ENCODE measurements at places on chromosomes 1 and 21. TPM values are rescaled to one million over a fixed set of nuclear protein-coding genes. Genes with fewer than 3 reads are reported as not detected.
A peak's percentile ranks its signal among the peaks of the same experiment; 100 is the strongest.

DNA sequence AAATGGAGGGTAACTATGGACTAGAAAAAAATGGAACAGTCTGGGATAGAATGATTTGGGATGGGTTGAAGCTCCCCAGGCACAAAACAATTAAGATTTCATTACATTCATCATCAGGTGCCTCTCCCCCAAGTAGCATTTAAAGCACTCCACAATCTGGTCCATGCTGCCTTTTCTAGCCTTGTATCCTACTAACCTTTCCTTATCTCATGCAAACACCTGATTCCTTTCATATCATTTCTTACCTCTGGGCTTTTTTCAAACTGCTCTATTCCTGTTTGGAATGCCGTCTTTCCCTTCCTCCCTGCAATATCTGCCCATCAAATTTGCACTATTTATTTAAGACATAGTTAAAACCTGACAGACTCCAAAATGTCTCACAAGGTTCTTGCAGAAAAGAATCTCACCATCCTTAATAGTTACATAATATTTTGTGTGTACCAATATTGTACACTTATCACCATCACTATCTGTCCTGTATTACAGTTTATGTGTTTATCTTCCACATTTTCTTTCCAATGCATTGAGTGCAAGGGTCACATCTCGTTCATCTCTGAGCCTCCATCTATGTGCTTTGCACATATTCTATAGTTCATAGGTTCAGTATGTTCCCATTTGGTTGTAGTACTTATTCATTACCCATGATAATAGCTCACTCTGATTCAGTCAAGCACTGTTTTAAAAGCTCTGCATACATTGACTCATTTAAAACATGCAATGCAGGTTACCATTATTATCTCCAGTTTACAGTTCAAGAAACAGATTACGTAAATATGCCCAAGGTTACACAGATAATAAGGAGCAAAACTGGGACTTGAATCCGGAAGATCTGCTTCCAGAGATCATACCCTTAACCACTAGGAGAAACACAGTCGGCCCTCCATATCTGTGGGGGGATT is 16.1 kb upstream of the SHCBP1L start:
- no peak for DNase-seq

DNA sequence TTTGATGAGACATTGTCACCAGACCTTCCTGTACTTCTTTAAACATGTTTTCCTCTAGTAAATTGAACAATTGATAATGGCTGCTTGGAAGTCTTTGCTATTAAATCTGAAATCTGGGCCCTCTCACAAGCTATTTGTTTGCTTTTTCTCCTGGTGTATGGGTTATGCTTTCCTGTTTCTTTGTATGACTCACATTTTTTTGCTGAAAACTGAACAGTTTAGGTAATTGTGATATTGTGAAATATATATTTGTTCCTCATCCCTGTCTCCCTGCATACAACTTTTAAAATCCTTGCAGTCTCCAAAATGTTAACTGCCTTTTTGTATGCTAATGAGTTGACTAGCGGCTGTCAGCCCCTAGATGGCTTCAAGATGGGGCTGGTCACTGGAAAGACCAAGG is 61.6 kb downstream of the MAP3K21 start:
- no peak for DNase-seq

- DNase-seq = peak; percentile 44
Observed at GRCh38 chr1:231395076-231395997, 26.8 kb downstream of the EGLN1 start.

DNA sequence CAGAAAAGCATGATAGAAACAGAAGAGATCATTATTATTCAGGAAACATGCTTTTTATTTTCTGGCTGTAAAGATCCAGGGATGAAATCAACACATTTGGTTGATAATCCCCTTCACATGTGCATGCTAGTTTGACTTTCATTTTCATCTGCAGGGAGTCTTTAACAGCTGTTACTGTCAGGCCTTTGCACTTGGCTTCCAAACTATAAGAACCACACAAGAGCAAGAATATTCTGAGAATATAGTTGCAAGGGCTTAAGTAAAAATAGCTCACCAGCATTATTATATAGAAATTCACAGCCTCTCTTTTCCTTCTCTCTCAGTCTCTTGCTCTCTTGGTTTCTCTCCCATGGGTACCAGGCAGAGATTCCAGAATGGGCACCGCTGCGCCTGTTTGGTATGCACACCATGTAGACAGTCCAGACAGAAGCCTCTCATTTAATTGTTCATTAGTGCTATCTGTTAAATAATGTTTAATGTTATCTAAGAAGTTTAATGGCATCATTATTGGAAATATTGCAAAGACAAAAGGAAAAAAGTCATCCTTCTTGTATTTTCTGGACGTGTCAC is 622.3 kb upstream of the PLXNA2 start:
- DNase-seq = no peak

DNA sequence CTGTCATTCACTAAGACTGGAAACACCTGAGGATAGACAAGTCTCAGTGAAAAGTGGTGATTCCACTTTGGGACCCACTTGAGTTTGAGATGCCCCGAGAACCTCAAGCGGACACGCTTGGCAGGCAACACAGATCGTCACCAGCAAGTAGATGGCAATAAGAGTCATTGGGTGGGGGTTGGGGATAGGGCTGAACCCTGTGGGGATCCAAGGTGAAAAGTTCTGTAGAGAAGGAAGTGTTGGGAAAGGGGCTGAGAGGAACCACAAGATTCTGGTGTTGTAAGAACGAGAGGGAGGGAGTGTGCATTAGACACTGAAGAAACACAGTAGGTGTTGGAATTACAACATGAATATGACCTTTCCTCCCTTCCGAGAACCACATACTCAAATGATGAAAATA is 45.4 kb upstream of the TDRD10 start:
- no peak for DNase-seq

DNA sequence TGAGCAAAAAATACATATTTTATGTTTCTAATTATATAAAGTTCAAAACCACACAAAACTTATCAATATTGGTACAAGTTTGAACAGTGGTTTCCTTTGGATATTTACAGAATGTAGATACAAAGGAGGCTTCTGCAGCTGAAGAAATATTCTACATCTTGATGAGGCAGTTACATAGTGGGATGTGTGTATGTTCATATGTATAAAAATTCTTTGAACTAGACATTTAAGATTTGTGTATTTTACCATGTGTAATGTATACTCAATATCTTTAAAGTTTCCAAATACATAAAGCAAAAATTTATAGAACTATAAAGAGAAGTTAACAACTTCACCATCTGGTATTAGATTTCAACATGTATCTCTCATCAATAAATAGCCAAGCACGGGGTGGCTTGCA is 80.7 kb upstream of the TNFSF4 start:
- no peak for DNase-seq

GRCh38 chr1:22119626-22120468 is 23.1 kb downstream of the WNT4 start:
- no peak for DNase-seq

DNA sequence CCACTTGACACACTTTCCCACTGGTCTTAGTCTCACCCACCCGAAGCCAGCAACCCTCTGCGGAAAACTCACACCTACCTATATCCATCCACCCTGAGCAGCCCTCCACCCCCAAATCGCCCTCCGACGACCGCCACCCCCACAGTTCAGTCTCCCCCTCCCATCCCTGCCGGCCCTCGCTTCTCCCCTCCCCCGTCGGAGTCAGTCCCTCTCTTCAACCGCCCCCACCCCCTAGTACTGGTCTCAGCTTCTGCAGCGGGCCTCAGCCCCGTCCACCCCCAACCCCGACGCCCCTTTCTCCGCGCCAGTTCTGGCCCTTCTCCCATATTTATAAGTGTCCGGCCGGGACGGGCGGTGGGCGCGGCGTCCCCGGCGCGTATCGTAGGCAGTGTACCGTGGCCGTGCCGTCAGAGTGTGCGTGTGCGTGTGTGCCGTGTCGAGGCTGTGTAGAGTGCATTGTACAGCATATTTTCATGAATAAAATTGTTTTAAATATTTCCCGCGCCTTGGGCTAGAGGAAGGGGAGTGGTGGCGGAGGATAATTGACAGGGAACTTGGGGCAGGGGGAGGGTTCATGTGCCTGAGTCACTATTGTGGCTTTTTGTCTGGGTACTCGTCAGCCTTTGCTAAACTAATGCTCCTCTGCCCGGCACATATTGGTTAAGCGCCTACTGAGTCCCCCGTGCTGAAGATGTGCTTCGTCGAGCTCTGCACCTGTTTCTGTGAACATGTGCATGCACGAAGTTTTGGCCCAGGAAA is 22.0 kb downstream of the FOXO6 start:
- no peak for DNase-seq

DNA sequence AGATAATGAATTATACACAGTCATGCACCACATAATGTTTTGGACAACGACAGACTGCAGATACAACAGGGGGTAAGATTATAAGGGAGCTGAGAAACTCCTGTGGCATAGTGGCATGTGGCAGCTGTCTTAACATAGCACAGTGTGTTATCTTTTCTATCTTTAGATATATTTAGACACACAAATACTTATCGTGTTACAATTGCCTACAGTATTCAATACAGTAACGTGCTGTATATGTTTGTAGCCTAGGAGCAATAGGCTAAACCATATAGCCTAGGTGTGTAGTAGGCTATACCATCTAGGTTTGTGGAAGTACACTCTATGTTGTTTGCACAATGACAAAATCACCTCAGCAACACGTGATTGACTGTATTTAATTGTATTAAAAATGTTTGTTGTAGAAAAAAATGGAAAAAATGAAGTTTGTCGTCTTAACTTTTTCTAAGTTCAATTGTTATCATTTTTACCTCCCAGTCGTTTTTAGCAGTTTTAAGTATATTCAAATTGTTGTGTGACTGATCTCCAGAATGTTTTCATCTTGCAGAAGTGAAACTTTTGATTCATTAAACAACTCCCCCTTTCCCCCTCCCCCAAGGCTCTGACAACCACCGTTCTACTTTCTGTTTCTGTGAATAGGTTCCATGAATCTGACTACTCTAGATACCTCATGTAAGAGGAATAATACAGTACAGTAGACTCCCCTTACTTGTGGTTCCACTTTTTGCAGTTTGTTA is 351.0 kb upstream of the B3GALT2 start:
- DNase-seq = no peak

The DCAF8 gene
- total RNA-seq = 61.5 TPM

DNA sequence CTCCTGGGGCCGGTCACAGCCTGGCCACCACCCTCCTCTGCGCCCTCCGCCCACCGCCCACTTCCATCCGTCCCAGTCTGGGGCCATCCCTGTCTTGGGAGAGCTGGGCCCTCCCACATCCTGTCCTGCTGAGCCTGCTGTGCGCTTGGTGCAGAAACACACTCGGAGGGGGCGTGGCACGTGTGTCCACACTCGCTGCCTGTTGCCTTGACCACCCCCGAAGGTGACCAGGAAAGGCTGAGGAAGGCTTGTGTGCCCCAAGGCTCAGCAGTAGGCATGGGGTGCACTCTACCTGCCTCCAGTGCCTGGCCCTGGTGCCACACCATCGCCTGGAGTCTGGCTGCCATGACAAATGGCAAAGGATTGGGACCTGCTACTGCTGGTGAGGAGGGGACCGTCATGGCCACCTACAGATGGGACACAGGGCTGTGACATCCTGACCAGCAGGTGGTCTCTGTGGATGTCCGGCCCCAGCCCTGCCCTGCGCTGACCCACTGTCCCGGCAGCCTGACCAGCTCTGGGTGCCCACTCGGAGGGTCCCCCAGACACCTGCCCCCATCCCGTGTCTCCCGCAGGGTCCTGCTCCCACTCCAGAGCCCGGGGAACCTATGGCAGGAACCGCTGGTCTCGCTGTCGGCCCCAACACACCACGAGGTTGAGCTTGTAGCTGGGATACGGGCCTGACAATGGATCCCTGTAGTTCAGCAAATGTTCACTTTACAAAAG is 23.2 kb upstream of the PTTG1IP start:
- DNase-seq = no peak

The MMEL1 gene
- not detected for total RNA-seq

GRCh38 chr1:207362962-207363860 is 41.7 kb downstream of the CD55 start:
- peak; percentile 17 for DNase-seq

The SDCCAG8 gene
- 23.6 TPM for total RNA-seq

The GBP7 gene
- total RNA-seq = not detected

GRCh38 chr1:84152649-84153056 is 8.6 kb downstream of the PRKACB start:
- DNase-seq = no peak

The RAB3B gene
- 0.08 TPM for total RNA-seq

The LCE1C gene
- total RNA-seq = not detected

GRCh38 chr1:171985639-171986038 is 144.3 kb downstream of the DNM3 start:
- peak; percentile 50 for DNase-seq

DNA sequence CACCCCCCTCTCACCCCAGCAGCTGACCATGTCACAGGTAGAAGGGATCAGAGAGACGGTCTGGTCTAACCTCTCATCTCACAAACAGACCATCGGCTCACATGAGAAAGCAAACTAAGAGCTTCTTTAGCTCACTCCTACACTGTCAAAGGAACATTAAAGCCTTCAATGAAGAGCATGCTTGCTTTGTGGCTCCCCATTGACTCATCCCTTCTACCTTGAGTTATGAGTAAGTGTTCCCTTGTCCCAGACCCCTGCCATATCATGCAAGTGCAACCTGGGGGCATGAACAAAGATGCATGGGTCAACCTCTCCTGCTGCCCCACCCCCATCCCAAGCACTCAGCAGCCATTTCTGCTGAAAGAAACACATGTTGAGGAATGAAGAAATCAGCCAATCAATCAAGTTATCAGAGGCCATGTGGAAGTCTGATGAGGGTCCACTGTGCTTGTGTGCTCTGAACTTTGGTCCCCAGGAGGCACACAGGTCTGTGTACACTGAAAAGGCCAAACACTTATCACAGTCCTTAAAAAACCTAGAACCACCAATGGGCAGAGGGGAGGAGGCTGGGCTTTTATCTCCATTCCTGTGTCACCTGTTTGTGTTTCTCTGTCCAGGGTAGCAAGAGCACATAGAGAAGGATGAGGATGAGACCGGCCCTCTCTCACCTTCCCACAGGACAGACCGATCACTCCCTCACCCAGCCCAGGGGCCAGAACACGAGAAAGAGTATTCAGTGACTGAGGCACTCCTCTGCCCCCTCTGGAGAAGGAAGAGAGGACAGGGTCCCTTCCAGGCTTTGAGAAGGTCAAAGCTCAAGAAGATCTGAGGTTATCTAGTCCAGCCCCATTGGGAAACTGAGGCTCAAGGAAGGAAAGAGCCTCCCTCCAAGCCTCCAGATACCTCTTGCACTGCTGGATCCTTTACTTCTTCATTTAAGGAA is 9.5 kb downstream of the ETNK2 start:
- no peak for DNase-seq

DNA sequence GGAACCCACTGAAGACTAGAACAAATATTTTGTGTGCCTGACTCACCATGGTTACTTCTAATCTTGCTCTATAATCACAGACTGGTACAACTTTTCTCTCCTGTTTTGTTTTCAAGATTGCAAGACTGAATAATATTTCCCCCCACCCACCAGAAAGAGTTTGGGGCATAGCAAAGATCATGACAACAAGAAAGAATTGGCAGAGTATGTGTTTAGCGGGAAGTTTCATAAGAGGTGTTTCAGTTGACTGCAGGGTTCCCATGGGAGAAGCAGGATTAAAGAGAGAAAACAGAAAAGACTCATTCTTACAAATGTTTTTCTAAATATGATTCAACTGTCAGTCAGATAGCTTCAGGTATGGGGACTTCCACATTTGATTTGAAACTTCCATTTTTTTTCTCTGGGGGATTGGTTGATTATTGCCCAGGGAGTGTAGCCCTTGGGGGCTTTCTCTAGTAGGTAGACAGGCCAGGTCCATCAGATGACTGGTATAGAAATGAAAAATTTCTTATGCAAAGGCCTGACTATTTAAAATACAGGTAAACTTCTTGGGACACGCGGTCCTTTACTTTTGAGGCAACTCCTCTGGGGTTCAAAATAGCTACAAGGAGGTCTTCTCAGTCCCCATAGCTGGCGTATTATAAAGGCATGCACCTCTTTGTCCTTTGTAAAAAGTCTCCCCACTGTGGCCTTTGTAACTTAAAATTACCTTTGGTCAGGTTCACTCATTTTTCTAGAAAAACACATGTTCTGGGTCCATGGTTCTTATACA is 13.9 kb downstream of the OR14I1 start:
- DNase-seq = no peak

Data from SK-MEL-5 (cell line).